ENCODE measurements at places on chromosomes 12 and 14. TPM values are rescaled to one million over a fixed set of nuclear protein-coding genes. Genes with fewer than 3 reads are reported as not detected.

The ESRRB gene
- total RNA-seq: not detected

The PRKCH gene
- 458 TPM for total RNA-seq

The OR4E2 gene
- not detected for total RNA-seq

The KLHL33 gene
- under 0.01 TPM for total RNA-seq

The KRT73 gene
- total RNA-seq: not detected

The ANO4 gene
- 0.16 TPM for total RNA-seq
